ENCODE measurements at places on chromosomes 1 and 21.
A peak's percentile ranks its signal among the peaks of the same experiment; 100 is the strongest.

DNA sequence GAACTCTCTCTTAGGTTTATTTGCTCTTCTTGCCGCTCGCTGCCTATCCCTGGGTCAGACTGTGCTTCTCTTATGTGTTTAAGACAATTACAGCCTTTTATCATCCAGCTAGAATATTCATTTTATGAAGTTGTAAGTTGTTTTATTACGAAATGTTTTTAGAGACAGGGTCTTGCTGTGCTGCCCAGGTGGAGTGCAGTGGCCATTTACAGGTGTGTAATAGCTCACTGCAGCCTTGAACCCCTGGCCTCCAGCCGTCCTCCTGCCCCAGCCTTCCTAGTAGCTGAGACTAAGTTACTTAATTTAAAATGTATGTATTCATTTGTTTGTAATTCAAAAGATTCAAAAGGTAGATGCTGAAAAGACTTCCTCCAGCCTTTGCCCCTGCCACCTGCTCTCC is 99.0 kb upstream of the KIF26B start:
- no peak for DNase-seq

DNA sequence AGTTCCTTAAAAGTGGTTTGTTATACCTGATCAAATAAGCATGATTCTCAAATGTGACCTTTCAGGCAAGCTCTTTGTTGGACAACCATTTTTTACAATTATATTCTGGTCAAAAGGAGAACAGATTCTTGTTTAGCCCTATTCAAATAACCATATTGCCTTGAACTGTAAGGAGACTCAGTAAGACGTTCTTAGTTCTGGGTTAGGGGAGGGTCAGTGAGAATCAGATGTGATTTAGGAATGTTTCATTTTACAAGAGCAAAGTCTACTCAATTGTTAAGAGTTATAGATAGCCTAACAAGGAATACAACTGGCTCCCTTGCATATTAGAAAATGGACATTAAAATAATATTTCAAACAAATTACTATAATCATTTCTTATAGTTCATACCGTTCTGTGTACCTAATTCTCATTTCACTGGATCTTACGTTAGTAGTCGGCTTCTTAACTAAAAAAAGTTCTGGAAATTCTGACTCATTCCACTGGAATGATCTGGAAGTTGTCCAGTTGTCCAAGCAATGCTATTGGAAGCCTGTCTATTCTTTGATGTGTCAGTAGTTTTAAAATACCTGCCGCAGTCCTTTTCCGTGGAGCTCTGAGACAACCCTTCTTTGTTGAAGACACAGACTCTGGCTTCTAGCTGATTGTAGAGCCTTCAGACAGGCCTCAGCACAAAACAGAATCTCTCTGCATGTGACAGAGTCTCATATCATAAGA is 88.8 kb downstream of the MAST2 start:
- DNase-seq: no peak

DNA sequence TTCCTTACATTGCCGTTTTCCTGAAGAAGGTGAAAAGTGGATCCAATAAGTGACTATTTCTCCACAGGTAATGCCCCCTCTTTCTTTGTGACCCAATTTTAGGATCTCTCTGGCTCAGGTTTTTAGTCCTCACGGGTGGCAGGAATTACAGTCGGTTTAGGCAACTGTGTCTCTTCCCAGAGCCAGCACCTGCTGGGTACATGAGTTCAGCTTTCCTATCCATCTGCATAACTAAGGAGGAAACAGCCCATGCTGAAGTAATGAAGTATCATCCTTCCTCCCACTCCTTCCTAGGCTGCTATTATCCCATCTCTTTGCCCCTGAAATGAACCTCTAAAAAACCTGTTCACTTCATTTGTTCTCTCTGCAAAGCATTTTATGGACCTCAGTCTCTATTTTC is 544.6 kb downstream of the NEGR1 start:
- no peak for DNase-seq

GRCh38 chr1:181541947-181542346 is 58.6 kb downstream of the CACNA1E start:
- DNase-seq: no peak

DNA sequence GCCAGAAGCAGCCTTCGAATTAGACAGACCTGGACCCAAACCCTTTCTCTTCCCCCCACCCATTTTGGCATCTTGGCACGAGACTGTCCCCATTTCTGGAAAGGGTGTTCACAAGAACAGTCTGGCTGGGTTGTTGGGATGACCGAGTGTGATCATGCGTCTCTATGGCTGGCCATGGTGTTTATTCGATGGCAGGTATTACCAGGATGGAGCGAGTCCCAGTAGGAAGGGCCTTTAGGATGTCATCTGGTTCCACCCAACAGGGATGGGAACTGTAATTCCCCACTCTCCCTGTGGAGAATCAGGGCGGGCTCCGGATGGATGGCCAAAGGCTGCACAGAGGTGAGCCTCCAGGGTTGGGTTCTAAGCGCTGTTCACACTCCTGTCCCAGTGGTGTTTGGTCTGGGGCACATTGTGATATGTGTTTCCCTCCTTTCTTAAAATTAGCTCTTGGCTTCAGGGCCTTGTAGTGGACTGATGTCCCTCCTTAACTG is 33.4 kb upstream of the ATP5PO start:
- no peak for DNase-seq

GRCh38 chr1:218573925-218574324 is 228.8 kb downstream of the TGFB2 start:
- no peak for DNase-seq

DNA sequence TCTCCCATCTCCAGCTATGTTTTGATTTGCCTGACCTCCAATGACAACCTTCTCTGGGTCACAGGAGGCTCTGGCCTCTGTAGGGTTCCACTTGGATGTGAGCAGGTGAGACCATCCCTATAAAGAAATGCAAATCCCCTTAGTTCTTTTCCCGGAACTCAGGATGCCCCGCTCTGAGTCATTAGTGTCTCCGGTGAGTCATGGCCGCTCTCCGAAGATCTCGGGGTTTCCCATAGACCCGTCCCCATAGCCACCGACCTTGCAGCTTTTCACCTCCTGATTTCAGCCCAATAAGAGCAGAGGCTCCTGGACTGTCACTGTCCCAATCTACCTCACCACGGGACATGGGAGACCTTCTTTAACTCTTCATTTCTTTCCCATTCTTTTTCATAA is 98.2 kb downstream of the PGBD5 start:
- no peak for DNase-seq

- DNase-seq: no peak
Measured at GRCh38 chr1:65629788-65630187, 162.9 kb upstream of the PDE4B start.

- no peak for DNase-seq
Measured at GRCh38 chr1:226123591-226124471, 61.3 kb downstream of the H3-3A start.

- no peak for DNase-seq
Measured at GRCh38 chr1:79825551-79825950, 819.0 kb upstream of the ADGRL4 start.

DNA sequence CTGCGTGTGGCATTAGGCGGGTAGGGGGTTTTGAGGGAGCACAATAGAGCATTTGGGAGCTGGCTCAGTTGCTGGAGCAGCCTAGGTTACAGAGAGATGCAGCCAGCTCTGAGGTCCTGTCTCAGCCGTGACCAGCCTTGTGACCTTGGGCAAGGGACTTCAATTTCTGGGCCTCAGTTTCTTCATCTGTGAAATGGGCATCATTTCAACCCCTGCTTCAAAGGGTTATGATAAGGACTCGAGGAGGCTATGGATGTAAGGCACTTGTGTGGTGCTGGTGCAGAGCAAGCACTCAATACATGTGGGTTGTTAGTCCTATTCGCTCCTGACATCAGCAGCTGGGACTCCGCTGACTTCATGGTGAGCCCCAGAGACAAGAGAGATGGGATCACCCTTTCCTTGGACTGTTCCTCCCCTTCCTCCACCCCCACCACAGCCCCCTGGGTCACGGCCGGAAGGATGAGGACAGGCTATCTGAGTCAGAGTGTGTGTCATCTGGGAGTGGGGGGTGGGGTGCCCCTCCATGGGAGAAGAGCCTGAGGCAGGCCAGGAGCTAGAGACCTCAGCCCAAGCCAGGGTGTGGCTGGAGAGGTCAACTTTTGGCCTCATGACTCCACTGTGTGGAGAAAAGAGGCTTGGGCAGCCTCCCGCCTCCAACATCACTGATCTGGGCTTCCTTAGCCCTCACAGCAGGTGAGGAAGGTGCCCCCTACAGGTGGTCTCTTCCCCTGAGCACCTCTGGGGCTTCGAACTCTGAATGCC is 71.4 kb upstream of the ZBTB40 start:
- no peak for DNase-seq

- no peak for DNase-seq
Measured at GRCh38 chr1:108082738-108083562, 117.2 kb downstream of the SLC25A24 start.

DNA sequence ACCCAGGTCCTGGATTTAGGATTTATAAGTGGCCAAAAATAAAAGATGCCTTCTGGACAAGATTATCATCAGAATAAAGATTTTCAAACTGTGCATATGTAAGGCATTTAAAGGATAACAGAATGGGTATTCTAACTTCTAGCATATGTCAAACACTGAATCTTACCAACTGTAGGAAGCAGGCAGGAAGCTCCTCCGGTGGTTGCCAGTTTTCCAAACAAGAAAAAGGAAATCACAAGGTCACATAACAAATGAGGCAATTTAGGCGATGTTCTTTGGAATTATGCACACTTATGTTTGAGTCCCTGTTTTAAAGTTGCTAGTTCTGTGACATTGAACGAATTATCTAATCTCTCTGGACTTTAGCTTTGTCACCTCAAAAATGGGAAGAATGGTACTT is 48.9 kb downstream of the ATP6V1G3 start:
- no peak for DNase-seq

DNA sequence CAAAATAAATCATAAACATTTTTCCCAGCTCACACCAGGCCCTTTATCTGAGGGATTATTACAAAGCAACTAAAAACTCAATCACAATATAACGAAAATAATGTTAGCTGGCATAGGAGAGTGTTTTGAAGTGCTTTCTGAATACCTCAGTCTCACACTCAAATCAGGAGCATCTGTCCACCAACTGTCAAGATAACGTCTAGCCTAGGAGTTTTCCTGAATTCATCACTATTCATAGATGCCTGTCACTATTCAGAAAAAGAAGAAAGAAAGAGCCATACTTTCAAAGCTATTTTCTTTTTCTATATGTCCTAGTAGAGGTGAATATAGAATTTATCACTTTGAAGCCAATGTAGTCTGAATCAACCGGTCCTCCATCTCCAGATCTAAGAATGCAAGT is 127.0 kb downstream of the AKT3 start:
- DNase-seq: no peak

DNA sequence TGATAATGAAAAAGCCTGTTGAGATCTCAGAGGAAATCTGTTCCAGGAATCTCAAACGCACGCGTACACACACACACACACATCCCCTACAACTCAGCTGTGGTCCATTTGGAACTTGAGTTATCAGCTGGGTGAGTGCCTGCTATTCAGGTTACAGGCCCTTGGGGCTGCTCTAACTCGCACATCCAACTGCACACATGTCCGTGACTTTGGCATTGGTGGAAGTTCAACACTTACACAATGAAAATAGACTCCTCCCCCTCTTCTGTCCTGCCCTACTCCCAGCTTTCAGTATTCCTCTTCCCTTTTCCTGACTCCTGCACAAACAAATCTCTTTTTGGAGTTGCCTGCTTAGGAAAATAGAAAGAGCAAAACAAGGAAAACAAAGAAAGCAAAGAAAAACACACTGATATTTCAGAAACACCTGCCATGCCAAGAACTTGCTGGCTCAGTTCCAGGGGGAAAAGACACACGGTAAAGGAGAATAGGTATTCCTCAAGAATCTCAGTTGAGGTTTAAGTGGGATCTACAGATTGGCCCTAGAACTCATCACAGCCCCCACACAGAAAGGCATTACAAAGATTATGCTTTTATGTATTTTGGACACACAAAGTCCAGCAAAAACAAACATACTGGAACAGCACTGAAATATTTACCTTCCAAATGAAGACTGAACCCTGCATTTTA is 140.9 kb downstream of the TGFBR3 start:
- DNase-seq: no peak

DNA sequence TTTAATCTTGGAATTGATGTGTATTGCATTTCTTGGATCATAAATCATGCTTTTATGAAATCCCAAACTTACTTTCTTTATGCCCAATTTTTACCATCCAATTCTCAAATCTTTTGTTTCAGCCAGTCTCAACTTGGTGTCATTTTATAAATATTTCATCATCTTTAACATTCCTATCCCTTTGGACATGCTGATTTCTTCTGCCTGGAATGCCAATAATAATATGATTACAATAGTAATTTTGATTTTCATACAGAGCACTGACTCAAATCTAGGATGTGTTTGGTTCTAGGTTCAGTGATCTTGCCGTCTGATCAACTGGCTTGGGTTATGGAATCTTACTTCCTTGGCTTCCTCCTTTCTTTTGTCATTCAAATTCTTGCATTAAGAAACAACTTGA is 12.8 kb downstream of the RRP15 start:
- DNase-seq: no peak

DNA sequence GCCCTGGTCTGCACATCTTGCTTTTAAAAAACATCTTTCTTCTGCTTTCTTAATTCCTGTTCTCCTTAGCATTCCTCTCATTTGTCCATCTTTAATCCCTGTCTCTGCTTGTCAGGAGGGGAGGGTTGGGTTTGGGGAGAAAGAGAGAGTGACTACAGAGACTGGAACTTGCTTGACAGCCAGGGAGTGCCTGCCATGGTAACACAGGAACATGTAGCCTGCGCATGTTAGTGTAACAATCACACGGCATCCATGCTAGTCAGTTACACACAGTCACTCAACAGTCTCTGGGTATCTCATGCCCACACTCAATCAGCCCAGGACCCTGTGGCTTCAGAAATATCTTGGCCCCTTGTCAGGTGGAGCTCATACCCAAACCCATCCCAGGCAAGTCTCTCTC is 818 bp upstream of the TFAP2E start:
- no peak for DNase-seq

- DNase-seq: no peak
Measured at GRCh38 chr1:67716800-67717199, 31.8 kb downstream of the GADD45A start.

- peak; percentile 85 for DNase-seq
Measured at GRCh38 chr1:244833734-244834542, 1.5 kb upstream of the COX20 start.

DNA sequence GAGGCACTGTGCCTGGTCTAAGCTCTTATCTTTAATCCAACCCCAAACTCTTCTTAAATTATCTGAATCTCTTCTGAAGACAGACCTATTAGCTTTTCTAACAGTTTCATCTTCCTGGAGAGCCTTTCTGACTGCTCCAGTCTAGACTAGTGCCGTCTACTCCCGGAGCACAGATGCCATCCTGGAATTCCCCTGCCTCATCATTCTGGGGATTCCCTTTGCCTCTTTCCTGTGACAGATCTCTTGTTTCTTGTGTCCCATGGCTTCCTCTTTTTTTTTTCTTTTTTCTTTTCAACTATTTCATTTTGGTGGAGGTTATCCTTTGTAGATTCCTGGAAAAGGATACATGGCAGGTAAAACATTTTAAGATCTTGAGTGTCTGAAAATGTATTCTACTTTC is 11.7 kb downstream of the SEMA4A start:
- no peak for DNase-seq

DNA sequence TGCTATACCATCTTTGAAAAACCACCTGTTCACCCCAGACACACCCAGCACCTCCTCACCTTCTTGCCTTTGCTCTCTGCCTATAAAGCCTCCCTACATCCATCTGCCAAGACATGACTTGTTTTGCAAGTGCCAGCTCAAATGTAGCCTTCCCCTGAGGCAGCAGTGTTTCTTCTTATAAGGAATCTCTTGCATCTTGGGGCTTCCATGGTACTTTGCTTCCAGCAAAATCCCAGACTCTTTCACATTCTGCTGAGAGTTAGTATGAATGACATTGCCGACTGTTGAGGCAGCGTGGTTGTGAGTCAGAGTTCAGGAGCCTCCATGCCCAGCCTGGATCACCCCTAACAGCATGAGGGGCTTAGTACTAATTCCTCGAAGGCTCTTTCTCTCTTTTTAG is 217.4 kb upstream of the RUNX1 start:
- no peak for DNase-seq
